ENCODE measurements at places on chromosomes 1 and 21. TPM values are rescaled to one million over a fixed set of nuclear protein-coding genes. Genes with fewer than 3 reads are reported as not detected.

GRCh38 chr1:109784551-109785252 is 21.0 kb upstream of the EPS8L3 start:
- DNase-seq: no peak

DNA sequence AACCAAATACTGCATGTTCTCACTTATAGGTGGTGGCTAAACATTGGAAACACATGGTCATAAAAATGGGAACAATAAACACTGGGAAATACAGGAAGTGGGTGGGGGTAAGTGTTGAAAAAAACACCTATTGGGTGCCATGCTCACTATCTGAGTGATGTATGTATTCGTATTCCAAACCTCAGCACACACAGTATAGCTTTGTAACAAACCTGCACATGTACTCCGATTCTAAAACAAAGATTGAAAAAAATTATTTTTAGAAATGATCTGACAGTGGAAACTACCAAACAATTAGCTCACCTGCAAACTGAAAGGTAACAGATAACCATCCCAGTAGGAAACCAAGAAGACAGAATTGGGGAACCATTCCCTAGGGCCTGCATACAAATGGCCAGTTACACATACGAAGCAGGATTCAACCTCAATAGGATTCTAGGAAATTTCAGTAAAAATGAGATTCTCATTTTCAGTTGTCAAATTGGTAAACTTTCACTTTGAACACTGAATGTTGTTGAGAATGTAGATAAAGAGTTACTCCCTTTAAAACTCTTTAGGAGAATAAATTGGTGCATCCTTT is 88.1 kb upstream of the LRRC8D start:
- no peak for DNase-seq

DNA sequence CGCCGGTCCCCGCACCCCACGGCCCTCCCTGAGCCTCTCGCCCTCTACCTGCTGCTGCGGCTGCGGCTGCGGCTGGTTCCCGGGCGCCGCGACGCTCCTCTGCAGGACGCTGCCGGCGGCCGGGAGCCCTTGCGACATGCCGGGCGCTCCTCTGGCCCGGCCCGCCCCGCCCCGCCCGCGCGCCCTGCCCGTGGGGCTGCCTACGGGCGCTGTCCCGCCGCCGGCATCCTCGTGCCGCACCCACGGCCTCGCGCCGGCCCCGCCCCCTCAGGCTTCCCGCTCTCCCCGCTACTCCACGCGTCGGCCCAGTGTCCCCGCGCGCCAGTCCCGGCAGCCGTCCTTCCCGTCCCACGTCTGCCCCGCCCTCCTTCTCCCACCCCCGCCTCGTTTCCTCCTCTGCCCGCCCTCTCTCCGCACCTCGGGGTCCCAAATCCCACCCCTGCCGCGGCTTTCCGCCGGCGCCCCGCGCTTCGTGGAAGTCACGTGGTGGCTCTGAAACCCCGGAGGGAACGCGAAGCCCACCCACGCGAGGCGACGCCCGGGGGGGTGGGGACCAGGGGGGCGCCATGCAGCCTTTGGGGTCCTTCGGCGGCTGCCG is at the start of gene BATF3:
Gene BATF3, minus strand, starts transcription at position 216 of the 598 bp plus-strand sequence. Its CDS starts 78 bp downstream, at position 138.
- DNase-seq: peak; percentile 42

DNA sequence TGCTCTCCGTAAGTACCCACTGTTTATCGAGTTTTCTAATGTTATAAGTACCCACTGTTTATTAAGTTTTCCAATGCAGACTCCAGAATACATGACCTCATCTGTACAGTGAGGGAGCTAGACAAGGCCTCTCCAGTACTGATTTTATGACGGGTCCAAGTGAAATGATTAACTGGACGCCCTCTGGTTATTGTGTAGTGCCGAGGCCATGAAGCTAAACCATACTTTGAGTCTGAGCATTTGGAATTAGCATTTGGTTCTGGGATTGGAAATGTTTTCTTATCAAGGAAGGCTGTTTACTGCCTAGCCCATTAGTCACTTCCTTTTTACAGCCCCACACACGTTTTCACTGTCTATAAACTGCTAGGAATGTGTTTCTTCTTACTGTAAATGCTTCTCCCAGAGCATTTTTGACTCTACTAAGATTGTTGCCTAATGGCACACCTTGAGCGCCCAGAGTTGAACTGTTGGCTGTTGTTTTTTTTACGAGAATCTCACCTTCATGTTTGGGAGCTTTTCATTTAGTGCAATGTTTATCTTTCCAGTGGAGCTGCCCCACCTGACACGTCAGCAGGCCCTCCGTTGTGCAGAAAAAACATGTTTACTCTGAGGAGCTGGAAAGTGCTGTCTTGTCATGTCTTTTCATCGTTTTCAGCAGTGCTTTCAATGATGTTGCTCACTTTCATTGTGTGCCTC is 26.9 kb downstream of the SPATA46 start:
- no peak for DNase-seq

GRCh38 chr1:155871390-155871789 is 12.0 kb downstream of the SYT11 start:
- DNase-seq: no peak

VCAM1 gene
- total RNA-seq: 3.5 TPM

NHLH1 gene
- total RNA-seq: 0.38 TPM

PEAR1 gene
- total RNA-seq: not detected

CORT gene
- total RNA-seq: not detected

Measured in CD8-positive, alpha-beta memory T cell (primary cell).